ENCODE measurements at places on chromosomes 3 and 15.

DNA sequence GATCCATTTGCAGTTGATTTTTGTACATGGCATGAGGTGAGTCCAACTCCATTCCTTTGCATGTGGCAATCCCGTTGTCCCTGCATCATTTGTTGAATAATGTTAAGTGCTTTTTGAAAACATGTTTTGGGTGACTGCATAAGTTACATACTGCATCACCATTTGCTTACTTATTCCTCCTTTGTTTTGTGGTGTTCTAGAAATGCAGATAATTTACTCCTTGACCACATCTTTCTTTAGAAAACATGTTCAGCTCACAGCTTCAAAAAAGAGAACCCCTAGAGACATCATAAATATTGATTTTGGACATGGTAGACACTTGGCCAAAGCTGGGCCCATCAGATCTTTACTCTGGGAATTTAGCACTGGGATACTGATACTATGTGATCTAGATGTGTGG is 135.3 kb upstream of the DAZL start:
- DNase-seq, result no peak

- no peak for DNase-seq
Observed at GRCh38 chr3:54660714-54661132, 267.1 kb downstream of the LRTM1 start.

GRCh38 chr3:22779737-22780136 is 423.4 kb upstream of the UBE2E2 start:
- DNase-seq, result no peak

- DNase-seq, result no peak
Observed at GRCh38 chr3:58867621-58868020, 182.2 kb downstream of the CFAP20DC start.

GRCh38 chr15:52326756-52327155 is 31.2 kb upstream of the MYO5C start:
- no peak for DNase-seq

- no peak for DNase-seq
Observed at GRCh38 chr3:103126115-103126514, 691.3 kb downstream of the ZPLD1 start.

- no peak for DNase-seq
Observed at GRCh38 chr15:34362047-34362773, 4.8 kb downstream of the LPCAT4 start.

DNA sequence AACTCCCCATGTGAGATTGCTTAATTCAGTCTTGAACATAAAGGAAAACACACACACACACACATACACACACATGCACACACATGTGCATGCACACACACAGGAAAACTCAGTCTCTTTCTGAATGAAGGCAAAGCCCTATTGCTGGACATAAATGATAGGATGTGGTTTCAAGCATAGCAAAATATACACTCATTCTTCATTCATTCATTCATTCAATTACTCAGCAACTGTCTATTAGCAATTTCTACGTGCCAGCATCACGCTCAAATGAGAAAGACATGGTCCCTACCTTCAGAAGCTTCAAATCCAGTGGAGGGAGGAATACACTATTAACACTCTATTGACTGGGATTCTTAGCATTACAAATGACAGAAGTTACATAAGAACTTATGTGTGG is 41.8 kb upstream of the UBE2E2 start:
- no peak for DNase-seq

GRCh38 chr3:194857469-194858113 is 171.9 kb downstream of the FAM43A start:
- no peak for DNase-seq

- no peak for DNase-seq
Observed at GRCh38 chr3:27715454-27715806, 6.7 kb downstream of the EOMES start.

DNA sequence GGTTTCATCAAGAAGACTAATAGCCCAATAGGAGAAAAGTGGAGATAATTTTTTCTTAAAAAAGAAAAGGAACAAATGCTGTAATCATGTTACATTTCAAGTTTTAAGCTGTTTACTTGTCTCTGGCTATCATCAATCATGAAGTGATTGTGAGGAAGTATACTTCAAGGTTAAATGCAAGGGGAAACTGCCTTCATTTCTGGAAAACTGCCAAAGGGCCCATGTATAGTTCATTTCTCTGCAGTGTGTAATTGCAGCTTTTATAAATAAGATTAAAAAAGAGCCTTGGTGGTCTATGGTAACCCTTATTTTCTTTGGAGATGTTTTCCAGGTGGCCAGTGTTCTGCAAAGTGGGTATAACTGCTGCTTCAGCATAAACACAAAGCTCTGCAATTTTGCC is 101.9 kb downstream of the GRM7 start:
- no peak for DNase-seq

- DNase-seq, result peak; percentile 7
Observed at GRCh38 chr3:41202834-41203345, 3.6 kb downstream of the CTNNB1 start.

DNA sequence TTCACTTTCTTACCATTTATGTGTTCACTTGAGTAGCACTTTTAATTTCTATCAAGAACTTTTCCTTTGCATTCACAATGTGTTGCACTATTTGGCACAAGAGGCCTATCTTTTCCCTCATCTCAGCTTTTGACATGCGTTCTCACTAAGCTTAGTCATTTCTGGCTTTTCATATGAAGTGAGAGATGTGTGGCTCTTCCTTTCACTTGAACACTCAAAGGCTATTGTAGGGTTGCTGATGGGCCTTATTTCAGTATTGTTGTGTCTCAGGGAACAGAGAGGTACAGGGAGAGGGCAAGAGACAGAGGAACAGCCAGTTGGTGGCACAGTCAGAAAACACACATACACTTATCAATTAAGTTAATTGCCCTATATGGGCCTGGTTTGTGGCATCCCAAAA is 127.4 kb upstream of the MLF1 start:
- DNase-seq, result no peak

DNA sequence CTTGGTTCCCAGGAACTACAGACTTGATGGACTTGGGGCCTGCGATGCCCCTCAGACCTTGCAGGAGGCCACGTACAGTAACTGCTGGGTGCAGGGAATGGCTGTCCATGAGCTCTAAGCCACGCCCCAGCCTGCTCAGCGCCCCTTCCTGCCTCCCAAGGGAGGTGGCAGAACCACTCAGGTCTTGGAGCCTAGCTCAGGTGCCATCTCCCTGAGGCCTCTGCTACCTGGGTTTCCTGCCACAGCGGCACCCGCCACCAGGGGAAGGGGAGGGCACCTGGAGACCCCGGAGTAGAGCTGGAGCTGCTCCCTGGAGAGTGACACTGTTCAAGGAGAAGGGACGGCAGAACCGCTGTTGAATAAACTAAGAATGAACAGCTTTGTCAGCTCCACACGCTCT is 77.8 kb upstream of the RPL32 start:
- no peak for DNase-seq

- peak; percentile 71 for DNase-seq
Observed at GRCh38 chr3:104907507-104907906, 459.2 kb upstream of the ALCAM start.

GRCh38 chr3:160260587-160261270 is 35.5 kb downstream of the C3orf80 start:
- DNase-seq, result no peak
